CD4-positive, alpha-beta T cell treated with Interleukin-17A for 4 hours (primary cell): ENCODE measurements at places on chromosomes 5 and 9.
A peak's percentile ranks its signal among the peaks of the same experiment; 100 is the strongest.

- no peak for DNase-seq
Observed at GRCh38 chr5:65070026-65070425, 301.3 kb downstream of the CWC27 start.

DNA sequence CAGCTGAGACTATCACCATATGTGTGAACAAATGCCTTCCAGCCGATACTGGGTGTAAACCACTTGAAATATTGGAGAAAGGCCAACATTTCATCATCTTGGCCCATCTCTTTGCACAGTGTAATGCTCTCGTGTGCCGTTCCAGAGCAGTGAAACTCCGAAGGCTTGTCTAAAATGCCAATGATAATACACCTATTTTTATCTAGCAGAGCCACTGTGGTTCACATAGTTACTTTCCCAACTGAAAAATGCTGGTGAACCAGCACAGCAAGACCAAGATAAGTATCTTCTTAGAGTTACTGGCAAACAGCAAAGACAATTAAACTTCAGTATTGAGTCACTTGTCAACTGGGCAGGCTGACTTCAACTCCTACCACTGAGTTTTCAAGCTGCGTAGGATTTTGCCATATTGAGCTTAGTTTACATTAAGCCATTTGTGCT lies 379.9 kb upstream of the ACTBL2 start:
- no peak for DNase-seq

- DNase-seq, result no peak
Observed at GRCh38 chr5:180289433-180289832, 2.5 kb downstream of the MAPK9 start.

DNA sequence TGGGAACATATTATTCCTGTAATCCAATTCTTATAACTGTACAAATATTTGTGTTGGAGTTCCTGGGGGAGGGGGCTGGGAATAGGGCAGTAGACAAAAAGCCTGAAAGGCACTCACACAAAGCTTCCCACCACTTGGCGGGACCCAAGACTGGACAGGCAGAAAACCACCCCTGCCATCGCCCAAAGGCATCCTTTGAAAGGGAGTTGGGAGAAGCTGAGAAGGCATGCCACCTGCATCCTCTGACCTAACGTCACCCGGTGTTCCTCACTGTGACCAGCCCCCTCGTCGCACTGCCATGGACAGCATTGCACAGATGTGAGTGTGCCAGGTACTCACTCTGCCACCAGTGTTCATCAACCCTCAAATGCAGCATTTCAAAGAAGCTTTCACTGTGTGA lies 80.6 kb upstream of the SMIM23 start:
- no peak for DNase-seq

- DNase-seq, result no peak
Observed at GRCh38 chr9:102740578-102740977, 254.6 kb upstream of the CYLC2 start.

DNA sequence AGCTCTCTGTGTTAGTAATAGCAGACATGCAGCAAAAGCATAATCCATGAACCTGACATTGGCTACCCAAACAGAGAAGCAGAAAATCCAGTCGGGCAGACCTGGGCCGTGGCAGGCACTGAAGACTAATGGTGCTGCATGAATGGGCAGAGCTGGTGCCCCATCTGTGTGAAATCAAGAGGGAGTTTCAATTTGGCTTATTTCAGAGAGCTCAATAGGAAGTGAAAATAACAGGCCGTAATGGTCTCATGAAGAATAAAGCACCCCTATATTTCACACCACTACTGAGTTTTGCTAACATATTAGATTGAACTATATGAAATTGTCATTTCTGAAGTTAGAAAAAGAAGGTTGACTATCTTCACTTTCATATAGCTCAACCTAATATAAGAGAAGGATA lies 149.7 kb downstream of the ENC1 start:
- DNase-seq, result no peak

GRCh38 chr9:28648723-28649122 lies 1075.4 kb upstream of the C9orf72 start:
- no peak for DNase-seq

DNA sequence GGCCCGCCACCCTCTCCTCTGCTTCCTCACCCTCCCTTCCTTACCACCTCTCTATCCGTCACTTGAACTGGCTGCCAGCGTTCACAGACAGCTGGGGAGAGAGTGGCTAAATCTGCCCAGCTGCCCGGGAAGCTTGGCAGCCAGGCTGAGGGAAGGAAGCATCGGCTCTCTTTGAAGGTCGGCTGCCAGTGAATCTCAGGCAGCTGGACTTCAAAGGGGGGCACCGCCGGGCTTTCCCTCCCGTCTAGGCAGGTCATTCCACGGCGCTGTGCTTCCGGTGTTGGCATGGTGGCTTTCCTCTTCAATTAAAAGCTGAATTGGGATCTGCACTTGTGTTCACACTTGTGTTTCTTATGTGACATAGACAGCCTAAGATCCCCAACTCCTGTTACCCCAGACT lies 174.0 kb downstream of the GDNF start:
- no peak for DNase-seq

- DNase-seq, result no peak
Observed at GRCh38 chr5:171562822-171563221, 143.4 kb downstream of the FGF18 start.

- no peak for DNase-seq
Observed at GRCh38 chr5:168153263-168153875, 138.1 kb upstream of the WWC1 start.

DNA sequence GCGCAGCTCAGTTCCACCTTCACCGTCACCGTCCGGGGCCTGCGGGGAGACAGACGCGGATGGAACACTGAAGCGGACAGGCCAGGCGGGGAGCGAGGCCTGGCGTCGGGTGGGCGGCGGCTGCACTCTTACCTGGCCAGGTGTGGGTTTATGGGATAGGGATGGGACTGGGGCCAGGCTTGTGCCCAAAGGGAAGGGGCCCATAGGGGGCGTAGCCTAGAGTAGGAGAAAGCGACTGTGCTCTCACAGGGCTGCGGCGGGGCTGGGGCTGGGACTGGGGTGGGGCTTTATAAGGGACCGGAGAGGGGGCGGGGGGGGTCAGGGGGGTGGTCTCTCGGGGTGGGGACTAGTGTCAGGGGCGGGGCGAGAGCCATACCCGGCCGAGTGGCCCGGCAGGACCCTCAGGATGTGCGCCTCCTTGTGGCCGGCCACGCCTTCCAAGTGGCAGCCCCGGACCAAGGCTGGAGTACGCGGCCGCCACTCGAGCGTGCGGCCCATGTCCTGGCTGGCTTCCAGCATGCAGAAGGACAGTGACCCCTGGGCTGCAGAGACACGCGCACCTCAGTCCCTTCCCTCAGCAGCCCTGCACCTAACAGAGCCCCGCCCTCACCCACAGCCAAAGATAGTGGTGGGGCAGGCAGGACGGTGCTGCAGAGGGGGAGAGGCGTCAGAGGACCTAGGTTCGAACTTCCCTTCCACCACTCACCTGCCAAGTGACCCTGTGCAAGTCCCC lies 22.8 kb downstream of the FPGS start:
- DNase-seq, result peak; percentile 23

- DNase-seq, result no peak
Observed at GRCh38 chr5:8241076-8241475, 372.1 kb downstream of the MTRR start.

DNA sequence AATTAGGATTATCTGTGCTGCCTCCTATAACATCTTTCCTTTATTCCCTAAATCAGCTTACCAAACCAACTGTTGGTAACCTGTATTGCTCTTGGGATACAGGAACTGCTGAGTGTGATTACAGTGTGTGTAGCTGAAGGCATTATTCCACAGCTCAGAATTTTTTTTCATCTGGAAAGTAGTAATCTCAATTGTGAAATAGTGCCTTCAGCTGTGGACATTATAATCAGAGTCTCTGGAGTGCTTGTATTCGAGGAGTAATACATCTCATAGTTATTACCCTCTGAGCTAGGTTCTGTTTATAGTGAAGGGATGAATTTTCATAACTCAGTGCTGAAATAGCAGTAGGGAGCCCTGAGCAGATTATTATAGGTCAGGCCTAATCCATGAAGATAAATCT lies 199.5 kb downstream of the MAST4 start:
- DNase-seq, result no peak

DNA sequence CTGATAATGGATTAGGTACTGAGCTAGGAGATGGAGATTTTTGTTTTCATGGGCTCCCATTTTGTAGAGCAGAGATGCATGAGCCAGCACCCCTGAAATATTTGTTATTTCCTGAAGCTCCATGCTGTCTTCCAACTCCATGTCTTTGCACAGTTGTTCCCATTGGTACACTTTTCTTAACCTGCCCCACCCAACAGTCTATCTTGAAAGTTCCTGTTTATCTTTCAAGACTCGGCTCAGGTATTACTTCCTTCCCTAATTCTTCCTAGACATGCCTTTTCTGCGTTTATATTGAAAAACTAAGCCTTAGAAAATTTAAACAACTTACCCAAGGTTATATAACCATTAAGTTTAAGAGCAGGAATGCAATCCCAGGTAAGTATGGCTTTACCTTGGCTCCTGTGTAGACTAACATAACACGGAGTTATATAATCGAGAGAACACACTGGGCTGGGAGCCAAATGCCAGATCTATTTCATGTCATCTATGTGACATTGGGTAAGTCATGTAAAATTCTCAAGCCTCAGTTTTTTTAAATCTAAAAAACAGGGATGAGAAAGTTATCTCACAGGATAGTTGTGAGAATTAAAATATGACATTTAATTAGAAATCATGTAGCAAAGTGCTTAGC lies 67.4 kb downstream of the LIX1 start:
- DNase-seq, result no peak

- no peak for DNase-seq
Observed at GRCh38 chr9:123111427-123112014, 78.1 kb downstream of the GPR21 start.

GRCh38 chr5:56050551-56051255 lies 55.9 kb upstream of the IL6ST start:
- no peak for DNase-seq

DNA sequence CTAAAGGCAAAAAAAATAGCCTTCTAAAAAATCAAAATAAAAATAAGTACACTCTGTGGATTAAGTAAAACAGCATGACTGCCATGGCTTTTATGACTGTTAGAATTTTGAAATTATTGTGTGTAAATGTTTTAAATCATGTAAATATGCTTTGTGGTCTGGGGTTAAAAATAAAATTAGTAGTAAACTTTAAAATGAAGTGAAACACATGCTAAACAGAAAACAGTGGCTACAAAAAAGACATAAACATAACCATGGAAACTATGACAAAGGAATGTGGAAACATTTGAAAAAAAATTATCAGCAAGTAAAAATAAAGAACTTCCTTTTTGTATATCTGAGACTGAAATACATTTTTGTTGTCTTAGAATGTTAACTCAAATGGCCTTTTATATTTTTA lies 134.5 kb upstream of the SPEF2 start:
- no peak for DNase-seq

- DNase-seq, result no peak
Observed at GRCh38 chr9:88741335-88741734, 206.4 kb downstream of the NXNL2 start.

GRCh38 chr5:69084195-69084594 lies 9.6 kb upstream of the SLC30A5 start:
- DNase-seq, result no peak

DNA sequence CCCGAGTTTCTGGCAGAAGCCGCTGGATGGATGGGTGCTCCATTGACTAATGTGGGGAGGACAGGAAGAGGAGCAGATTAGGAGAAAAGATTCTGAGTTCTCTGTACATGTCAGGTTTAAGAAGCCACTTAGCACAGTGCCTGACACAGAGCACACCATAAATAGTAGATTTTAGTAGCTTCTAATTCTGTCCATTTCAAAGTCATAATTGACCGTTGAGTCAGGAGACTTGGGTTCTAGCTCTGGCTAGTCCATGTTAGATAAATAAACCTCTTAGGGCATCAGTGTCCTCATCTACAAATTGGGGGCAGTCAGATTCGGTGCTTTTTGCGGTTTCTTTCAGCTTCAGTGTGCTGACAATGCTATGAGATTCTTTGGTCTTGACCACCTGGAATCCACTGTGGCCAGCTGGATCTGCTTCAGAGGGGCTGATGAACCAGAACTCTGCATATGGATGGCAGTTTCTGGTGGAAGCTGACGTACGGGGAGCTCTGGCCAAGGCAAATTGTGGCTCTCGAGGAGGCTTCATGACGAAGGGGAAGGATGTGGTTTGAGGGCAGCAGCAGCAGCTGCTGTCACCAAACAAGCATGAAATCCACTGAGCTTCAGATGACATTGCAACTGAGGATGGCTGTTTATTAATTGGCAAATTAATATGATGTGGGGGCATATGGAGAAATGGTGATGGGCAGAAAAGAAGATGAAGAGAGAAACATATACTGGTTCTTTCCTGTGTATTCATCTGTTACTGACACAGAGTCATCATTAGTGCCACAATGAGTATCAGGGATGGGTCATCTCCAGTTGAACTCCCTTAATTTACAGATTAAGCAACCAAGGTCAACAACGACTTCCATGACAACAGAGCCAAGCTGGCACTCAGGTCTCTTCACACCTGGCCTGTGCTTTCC lies 134.4 kb downstream of the AOPEP start:
- peak; percentile 68 for DNase-seq

DNA sequence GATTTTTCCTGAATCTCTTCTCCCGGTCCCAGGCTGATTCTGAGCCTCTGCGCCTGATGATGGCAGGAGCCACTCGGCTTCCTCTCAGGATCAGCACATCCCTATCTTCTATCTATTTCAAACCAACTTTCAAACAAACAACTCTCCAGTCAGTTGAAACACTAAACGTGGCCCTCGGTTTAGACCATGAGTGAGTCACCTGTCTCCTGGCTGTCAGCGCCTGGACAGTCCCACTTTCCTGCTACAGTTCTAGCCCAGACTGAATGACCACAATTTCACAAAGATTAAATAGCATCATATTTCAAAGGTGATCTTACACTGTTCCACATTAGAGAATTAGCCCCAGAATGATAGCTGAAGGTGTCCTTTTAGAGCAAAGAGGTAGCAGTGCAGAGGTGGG lies 6.2 kb downstream of the SLC6A19 start:
- DNase-seq, result no peak

DNA sequence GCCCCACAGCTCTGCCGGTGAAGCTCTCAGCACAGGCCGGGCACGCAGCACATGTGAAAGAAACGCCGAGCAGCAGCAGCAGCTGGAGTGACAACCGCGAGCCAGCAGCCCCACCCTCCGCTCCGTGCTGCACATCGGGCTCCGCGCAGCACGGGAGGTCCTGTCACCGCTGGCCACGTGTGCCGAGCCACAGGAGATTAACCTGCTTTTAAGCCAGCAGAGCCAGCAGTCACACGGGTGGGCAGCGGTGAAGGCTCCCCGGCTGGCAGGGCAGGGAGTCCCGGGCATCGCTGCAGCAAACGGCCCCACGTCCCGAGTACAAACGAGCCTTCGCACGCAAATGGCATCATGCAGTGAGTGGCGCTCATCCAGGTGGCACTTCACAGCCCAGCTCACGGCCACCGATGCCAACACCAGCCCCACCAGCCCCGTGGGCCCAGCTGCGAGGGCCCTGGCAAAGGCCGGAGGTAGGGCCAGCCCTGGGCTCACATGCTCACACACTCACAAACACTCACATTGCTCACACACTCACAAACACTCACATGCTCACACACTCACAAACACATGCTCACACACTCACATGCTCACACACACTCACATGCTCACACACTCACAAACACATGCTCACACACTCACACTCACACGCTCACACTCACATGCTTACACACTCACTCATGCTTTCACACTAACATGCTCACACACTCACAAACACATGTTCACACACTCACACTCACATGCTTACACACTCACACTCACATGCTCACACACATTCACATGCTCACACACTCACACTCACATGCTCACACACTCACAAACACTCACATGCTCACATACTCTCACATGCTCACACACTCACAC lies 11.1 kb downstream of the CCDC187 start:
- DNase-seq, result no peak

- no peak for DNase-seq
Observed at GRCh38 chr5:141382469-141383294, at the start of gene PCDHGA7. TSS of gene PCDHGA7 (plus strand) at chr5:141382742. CDS start at chr5:141382900, 158 bp downstream.
